ENCODE measurements at places on chromosomes 5 and 9.
A peak's percentile ranks its signal among the peaks of the same experiment; 100 is the strongest.

- peak; percentile 34 for DNase-seq
Measured at GRCh38 chr5:66814146-66814991, 218.2 kb downstream of the MAST4 start.

GRCh38 chr5:89087128-89087527 is 204.1 kb upstream of the MEF2C start:
- no peak for DNase-seq

- DNase-seq: no peak
Measured at GRCh38 chr5:96282020-96282419, 151.0 kb downstream of the PCSK1 start.

GRCh38 chr9:135978642-135979546 is 17.7 kb upstream of the UBAC1 start:
- DNase-seq: peak; percentile 38

GRCh38 chr9:87333802-87334201 is 163.9 kb upstream of the DAPK1 start:
- no peak for DNase-seq

- no peak for DNase-seq
Measured at GRCh38 chr9:129383019-129383560, 205.0 kb upstream of the IER5L start.

- DNase-seq: no peak
Measured at GRCh38 chr5:145777445-145778063, 57.6 kb downstream of the PRELID2 start.

DNA sequence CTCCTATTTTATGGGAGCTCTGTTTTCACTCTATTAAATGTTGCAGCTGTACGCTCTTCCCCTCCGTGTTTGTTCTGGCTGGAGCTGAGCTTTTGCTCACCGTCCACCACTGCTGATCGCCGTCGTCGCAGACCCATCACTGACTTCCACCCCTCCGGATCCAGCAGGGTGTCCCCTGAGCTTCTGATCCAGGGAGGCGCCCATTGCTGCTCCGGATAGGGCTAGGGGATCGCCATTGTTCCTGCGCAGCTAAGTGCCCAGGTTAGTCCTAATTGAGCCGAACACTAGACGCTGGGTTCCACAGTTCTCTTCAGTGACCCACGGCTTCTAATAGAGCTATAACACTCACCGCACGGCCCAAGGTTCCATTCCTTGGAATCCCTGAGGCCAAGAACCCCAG is 96.2 kb upstream of the PRDM9 start:
- DNase-seq: no peak

DNA sequence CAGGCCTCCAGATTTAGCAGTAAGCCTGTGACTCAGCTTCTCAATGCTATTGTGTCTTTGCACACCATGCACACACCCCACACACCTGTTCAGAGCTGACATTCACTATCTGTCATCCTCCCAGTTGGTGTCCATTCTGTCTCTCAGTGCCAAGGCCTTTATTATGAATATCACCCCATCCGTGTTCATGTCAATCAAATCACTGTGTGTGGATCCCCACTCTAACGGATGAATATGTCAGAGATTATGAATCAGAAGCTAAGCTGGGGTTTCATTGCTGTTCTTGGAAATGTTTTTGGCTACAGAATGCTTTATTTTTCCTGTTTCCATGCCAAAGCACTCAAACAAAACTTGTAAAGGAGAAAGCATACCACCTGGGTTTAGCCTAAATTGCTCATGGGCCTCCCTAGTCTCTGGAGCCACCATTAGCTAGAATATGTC is 9.4 kb upstream of the MAMDC2 start:
- no peak for DNase-seq

- no peak for DNase-seq
Measured at GRCh38 chr5:143527808-143528207, 124.3 kb upstream of the NR3C1 start.

GRCh38 chr9:104276709-104277245 is 182.7 kb downstream of the SMC2 start:
- DNase-seq: no peak

Measured in activated CD4-positive, alpha-beta T cell treated with anti-CD3 and anti-CD28 coated beads, Interleukin-2, amount 50 U/mL, for 4 hours (primary cell).